ENCODE measurements at places on chromosomes 2 and 18.

DNA sequence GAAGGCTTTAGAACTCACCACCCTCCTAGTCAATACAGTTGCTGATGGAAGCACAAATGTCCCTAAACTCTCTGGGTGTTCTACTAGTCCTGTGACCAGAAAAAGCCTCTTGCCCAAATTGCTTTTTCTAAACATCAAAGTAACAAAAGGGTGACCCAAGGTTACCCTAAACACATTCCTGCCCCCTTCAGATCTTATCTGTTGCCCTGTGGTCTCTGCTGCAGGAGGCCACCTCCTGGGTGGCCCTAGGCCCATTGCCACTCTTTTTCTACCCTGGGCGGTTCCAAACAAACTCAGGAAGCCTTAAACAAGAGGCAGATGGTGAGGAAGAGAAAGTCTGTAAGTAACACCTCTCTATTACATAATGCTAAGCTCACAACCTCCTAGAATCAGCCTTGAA lies 3.3 kb downstream of the RNF152 start:
- no peaks in the 10 kb centered on the region for H3K27me3 ChIP-seq
- H3K36me3 ChIP-seq, result no peaks in the 10 kb centered on the region
- no peak for DNase-seq
- no peak overlapping the region for H3K27ac ChIP-seq
- peaks cover 24% of the 10 kb centered on the region for H3K4me1 ChIP-seq

DNA sequence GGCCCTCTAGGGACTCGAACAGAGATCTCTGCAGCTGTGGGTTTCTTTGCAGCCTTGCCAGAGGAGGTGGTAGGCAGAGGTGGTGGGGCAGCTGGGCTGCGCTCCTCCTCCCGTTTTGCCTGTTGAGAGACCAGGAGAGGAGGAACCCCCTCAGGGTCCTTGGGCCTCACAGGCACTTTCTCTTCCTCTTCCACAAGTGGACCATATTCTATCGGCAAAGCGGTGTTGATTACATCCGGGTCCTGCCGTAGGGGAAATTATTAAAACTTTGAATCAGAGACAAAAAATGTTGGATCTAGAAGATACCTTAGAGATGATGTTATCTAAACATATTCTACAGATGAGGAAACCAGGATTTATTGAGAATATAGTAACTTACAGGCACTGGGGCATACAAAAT lies 78.5 kb downstream of the CLIP4 start:
- no peaks in the 10 kb centered on the region for H3K27me3 ChIP-seq
- no peak for DNase-seq
- no peak overlapping the region for H3K4me3 ChIP-seq
- H3K36me3 ChIP-seq, result no peaks in the 10 kb centered on the region
- H3K27ac ChIP-seq, result no peak overlapping the region

DNA sequence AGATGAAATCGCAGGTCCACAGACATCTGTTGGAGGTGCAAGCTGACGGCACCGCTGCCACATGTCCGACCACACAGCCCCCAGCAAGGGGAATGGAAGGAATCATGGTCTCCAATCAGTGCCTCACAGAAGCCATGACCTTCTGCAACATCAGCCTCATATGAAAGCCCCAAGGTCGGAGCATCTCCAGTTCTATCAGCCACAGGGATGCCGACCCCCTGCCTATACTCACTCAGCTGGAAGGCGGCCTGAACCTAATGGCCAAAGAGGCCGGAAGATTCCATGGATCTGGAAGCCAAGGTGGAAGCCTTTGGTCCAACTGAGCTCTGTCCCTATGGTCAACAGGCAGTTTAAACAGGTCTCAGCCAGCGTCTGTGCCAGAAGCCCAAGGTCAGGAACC lies 278.8 kb downstream of the TNS1 start:
- H3K4me3 ChIP-seq, result no peak overlapping the region
- H3K27me3 ChIP-seq, result no peaks in the 10 kb centered on the region
- no peaks in the 10 kb centered on the region for H3K4me1 ChIP-seq
- DNase-seq, result no peak
- peaks cover 11% of the 10 kb centered on the region for H3K36me3 ChIP-seq

DNA sequence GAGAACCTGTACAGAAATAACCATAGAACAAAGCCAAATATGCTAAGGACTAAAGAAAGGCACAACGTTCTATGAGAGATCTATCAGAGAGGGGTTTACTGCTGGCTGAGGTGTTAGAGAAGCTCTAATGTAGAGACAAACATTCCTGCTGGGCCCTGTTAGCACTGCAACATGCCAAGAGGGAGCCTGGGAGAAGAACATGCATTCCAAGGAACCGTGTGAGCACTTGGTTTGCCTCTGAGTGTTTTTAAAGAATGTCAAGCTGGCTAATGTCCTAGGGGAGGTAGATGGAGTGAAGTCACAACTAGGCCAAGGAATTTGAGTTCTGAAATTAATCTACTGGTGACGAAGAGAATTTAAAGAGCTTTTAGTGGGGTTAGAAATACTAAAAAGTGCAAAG lies 384.3 kb upstream of the LYPD1 start:
- H3K4me1 ChIP-seq, result no peaks in the 10 kb centered on the region
- H3K36me3 ChIP-seq, result no peaks in the 10 kb centered on the region
- H3K4me3 ChIP-seq, result no peak overlapping the region
- H3K27me3 ChIP-seq, result no peaks in the 10 kb centered on the region
- no peak for DNase-seq
- no peak overlapping the region for H3K27ac ChIP-seq

DNA sequence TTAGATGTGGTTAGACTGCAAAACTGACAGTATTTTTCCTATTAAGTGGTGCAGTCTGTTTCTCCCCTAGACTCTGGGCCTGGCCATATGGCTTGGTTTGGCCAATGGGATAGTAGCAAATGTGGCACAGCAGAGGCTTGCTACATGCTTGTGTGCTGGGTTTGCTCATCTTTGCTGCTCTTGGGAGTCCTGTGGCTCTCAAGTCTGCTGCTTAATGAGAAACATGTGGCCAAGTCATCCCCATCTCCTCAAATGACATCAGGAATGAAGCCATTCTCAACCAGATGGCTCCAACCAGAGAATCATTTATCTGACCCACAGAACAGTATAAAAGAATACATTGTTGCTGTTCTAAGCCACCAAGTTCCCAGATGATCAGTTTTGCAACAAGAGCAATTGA lies 57.1 kb upstream of the PAX3 start:
- H3K27me3 ChIP-seq, result no peaks in the 10 kb centered on the region
- H3K4me3 ChIP-seq, result no peak overlapping the region
- no peak for DNase-seq

DNA sequence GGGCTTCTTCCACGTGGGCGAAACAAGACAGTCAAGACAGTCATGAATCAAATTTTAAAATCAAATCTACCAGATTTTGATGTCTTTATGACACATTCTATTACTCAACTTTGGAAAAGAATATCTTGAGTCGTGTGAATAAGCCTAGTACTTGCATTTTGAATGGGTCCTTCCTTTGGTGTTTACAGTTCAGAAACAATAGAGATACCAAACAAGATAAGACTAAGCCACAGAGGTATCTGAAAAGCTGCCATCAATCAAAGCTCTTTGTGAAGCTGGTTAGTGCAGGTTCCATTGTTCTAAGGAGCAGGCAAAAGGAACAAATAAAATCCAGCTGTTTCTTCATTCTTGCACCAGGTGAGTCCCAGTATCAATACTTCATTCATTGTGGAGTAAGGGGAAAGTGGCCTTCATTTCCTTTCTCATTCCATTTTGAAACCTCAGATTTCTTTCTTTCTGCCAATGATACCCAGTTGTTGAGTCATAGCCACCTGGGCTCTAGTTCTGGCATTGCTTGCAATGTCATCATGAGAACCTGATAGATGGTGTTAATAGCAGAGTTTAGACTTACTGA lies 151.7 kb upstream of the L3MBTL4 start:
- H3K4me3 ChIP-seq, result no peak overlapping the region
- no peaks in the 10 kb centered on the region for H3K27me3 ChIP-seq

GRCh38 chr2:85541262-85541661 lies 2.3 kb downstream of the MAT2A start:
- H3K4me1 ChIP-seq, result peaks cover 30% of the 10 kb centered on the region
- peak overlapping the region; percentile 87 for H3K4me3 ChIP-seq
- H3K36me3 ChIP-seq, result peaks cover 35% of the 10 kb centered on the region
- no peak for DNase-seq
- no peaks in the 10 kb centered on the region for H3K27me3 ChIP-seq
- H3K27ac ChIP-seq, result peak overlapping the region; percentile 95

DNA sequence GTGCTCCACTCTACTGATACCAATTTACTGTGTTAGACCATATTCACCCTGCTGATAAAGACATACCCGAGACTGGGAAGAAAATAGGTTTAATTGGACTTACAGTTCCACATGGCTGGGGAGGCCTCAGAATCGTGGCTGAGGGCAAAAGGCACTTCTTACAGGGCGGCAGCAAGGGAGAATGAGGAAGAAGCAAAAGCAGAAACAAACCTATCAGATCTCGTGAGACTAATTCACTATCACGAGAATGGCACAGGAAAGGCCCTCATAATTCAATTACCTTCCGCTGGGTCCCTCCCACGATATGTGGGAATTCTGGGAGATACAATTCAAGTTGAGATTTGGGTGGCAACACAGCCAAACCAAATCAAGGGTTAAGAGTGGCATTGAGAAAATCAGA lies 65.2 kb downstream of the LDLRAD4 start:
- no peak overlapping the region for H3K27ac ChIP-seq
- H3K4me1 ChIP-seq, result peaks cover 36% of the 10 kb centered on the region
- H3K36me3 ChIP-seq, result peaks cover 8% of the 10 kb centered on the region
- H3K27me3 ChIP-seq, result no peaks in the 10 kb centered on the region
- peak overlapping the region; percentile 50 for H3K4me3 ChIP-seq
- DNase-seq, result no peak

DNA sequence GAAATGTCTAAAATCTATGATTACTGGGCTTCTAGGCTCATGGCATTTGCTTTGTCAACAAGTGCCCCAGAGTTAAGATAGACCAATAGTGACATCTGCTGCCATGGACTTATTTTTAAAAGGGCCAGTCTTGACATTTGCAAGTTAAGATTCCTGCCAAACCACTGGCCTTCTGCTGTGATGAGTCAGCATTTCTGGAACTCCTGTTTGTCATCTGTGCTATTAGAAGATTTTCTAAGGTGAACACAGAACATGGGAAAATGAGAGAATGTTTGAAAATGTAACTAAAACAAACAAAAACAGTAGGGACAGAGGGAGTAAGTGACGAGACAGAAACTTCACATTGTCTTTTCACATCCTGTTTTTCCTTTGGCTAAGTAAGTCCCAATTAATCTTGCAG lies 93.7 kb upstream of the WDR75 start:
- no peak overlapping the region for H3K4me3 ChIP-seq
- H3K4me1 ChIP-seq, result peaks cover 17% of the 10 kb centered on the region

DNA sequence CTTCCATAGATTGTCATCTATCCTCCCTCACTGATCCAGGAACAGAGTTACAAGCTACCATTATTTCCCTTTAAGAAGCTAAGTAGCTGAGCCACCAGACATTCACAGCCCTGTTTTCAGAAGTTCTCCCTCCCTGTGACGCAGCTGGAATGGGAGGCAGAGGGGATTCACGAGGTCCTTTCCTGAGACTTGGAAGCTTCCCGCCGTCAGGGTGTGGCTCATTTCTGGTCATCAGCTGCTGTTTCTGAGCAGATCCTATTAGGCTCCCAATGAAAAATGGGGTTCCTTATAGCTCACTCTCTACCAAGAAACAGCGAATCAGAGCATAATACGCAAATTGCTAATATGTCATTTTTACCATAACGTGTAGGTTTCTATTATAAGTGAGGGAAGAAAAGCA lies 559.3 kb upstream of the ID2 start:
- no peak overlapping the region for H3K4me3 ChIP-seq
- H3K27me3 ChIP-seq, result no peaks in the 10 kb centered on the region
- DNase-seq, result no peak
- no peak overlapping the region for H3K27ac ChIP-seq
- peaks cover 16% of the 10 kb centered on the region for H3K4me1 ChIP-seq
- no peaks in the 10 kb centered on the region for H3K36me3 ChIP-seq

- no peaks in the 10 kb centered on the region for H3K27me3 ChIP-seq
- DNase-seq, result no peak
- no peaks in the 10 kb centered on the region for H3K4me1 ChIP-seq
- no peaks in the 10 kb centered on the region for H3K36me3 ChIP-seq
- H3K27ac ChIP-seq, result no peak overlapping the region
- no peak overlapping the region for H3K4me3 ChIP-seq
Measured at GRCh38 chr2:214076527-214076926, 334.3 kb upstream of the VWC2L start.

DNA sequence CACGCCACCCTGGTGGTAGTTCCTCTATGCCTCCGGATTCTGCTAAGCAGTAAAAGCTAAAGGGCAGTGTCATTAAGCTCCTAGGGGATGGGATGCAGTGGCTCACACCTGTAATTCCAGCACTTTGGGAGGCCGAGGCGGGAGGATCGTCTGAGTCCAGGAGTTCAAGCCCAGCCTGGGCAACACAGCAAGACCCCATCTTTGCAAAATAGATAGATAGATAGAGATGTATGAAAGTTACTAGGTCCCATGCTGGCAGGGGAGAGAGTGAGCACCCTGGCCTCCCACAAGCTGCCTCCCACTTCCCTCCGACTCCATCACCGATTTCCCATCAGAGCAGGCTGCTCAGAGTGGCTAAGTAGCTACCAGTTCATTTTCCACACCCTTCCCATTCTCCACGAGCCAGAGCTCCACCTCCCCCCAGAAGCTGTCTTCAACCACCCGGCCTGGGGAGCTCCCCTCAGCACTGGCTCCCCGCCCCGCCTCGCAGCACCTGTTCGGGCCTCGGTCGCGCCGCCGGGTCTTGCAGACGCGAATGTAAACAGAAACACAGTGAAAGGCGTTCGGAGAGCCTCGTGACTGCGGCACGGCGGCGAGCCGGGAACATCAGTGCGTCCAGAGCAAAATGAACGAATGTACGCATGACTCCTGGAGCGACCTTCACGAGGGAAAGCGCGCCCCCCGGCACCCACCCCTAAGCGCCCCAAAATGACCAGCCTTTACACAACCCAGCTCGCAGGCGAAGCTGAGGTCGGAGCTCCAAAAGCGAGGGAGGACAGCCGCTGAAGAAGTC lies 598 bp upstream of the CEP68 start:
- no peaks in the 10 kb centered on the region for H3K27me3 ChIP-seq
- no peak for DNase-seq
- H3K27ac ChIP-seq, result peak overlapping the region; percentile 80

GRCh38 chr2:168490015-168490874 lies 34.2 kb downstream of the CERS6 start:
- H3K4me3 ChIP-seq, result peak overlapping the region; percentile 39
- no peak overlapping the region for H3K27ac ChIP-seq
- peaks cover 3% of the 10 kb centered on the region for H3K4me1 ChIP-seq
- DNase-seq, result no peak
- H3K36me3 ChIP-seq, result no peaks in the 10 kb centered on the region
- no peaks in the 10 kb centered on the region for H3K27me3 ChIP-seq

GRCh38 chr2:226308986-226309385 lies 490.6 kb downstream of the IRS1 start:
- no peak for DNase-seq
- H3K4me3 ChIP-seq, result no peak overlapping the region
- H3K36me3 ChIP-seq, result no peaks in the 10 kb centered on the region
- H3K4me1 ChIP-seq, result peaks cover 27% of the 10 kb centered on the region
- H3K27ac ChIP-seq, result no peak overlapping the region

All from thoracic aorta (tissue), 2 donors.